Osteoblast (primary cell): ENCODE measurements at places on chromosomes 3 and 15.

GRCh38 chr15:41554343-41554742, 4.7 kb upstream of the TYRO3 start:
- DNase-seq = no peak

- DNase-seq = no peak
Observed at GRCh38 chr3:120637851-120638559, 41.9 kb downstream of the NDUFB4 start.

- DNase-seq = no peak
Observed at GRCh38 chr15:42065033-42065432, 29.3 kb downstream of the PLA2G4D start.

- DNase-seq = no peak
Observed at GRCh38 chr3:135231737-135232136, 436.7 kb downstream of the EPHB1 start.

GRCh38 chr3:128932516-128933212, 53.2 kb downstream of the ACAD9 start:
- DNase-seq = peak; percentile 52

- peak; percentile 96 for DNase-seq
Observed at GRCh38 chr3:195859061-195859845, 47.5 kb upstream of the MUC4 start.

DNA sequence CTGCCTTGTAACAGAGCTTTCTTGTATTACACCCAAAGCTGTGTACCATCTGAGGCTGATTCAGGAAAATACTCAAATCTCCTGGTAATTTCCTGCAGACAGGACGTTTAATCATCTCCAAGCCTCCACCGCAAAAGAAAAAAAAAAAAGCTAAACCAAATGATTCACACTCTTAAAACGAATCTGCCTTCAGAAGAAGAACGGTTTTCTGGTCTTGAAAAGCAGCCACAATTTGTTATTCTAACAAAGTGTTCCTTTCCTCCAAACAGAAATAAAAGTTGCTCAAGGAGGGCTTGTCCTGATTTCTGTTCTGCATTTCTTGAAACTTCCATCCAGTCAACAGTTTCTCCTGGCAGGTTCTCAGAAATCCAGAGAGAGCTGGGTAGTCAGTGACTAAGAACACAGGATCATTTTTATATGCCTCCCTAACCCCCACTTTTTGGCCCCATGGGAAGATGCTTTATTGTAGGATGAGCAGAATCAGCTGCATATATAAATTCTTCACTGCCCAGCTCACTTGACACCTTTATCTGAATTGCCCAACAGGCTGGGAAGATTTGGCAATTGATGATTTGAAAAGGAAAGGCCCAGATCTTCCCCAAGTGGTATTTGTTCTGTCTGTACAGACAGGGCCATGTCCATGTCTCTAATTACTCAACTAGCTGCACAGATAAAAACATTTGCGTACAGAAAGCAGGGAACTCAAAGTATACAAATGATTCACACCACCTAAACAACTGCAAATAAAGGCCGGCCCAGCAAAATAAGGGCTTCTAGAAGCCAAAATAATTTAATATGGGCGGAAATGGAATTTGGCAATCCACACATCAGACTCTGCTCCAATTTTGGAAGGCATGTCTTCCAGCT, 41.0 kb upstream of the PRICKLE2 start:
- peak; percentile 86 for DNase-seq

DNA sequence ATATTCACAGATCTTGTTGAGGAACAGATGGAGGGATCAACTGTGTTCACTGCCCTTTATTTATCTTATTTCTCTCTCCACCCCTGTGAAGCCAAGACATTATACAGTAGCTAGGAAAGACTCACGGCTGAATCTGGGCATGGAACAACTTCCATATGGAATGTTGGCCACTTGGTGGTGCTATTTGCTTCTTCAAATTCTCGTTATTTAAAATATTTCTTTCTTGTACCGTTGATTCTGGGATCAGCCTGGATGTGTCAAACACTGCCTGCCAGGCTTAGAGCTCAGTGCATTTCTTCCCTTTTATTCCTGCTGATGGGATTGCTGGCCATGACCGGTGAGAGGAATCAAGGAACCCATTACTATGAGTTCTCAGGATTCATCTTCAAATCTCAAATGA, 17.5 kb upstream of the GASK1A start:
- no peak for DNase-seq

- DNase-seq = no peak
Observed at GRCh38 chr3:58258392-58259055, 20.9 kb downstream of the ABHD6 start.

DNA sequence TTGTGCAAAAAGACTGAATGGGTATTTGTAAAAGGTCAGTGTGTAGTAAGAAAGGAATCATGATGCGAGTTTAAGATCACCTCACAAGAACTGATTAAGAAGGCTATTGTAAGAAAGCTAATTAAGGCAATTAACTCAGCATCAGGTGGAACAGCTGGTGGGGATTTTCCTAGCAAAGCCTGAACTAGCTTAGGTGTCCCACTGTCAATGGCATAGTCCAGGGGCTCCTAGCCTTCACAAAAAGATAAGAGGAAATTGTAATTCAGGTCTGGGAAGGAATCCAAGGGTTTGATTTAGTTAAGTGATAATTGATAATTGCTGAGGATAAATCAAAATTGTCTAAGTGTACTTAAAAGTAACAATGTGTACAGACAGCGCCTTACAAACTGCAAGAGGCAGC, 901.6 kb downstream of the TUSC7 start:
- no peak for DNase-seq

GRCh38 chr3:171790574-171790897, 19.7 kb downstream of the PLD1 start:
- no peak for DNase-seq

GRCh38 chr3:175105066-175105465, 245.9 kb downstream of the NAALADL2 start:
- DNase-seq = no peak
